Kidney (tissue), 22 donors: ENCODE measurements at places on chromosomes 13 and 19. TPM values are rescaled to one million over a fixed set of nuclear protein-coding genes. Genes with fewer than 3 reads are reported as not detected.

KIR2DL3 gene
- total RNA-seq, result 0.25 TPM

DNA sequence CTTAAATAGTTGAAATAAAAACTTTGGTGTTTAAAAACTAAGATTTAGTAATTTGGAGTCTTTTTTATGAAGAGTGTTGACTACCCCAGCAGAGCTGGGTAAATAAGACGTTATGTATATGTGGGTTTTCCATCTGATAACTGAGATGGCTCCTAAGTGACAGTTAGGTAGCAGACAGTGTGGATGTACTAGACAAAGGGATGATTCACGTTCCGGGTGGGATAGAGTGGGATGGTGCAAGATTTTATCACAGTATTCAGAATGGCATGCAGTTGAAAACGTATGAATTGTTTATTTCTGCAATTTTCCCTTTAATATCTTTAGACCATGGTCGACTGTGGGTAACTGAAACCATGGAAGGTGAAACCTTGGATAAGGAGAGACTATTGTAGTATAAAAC is 50.4 kb downstream of the NAA16 start:
- peaks cover 8% of the 10 kb centered on the region for H3K36me3 ChIP-seq
- H3K4me3 ChIP-seq, result no peak overlapping the region
- H3K27me3 ChIP-seq, result no peaks in the 10 kb centered on the region
- no peaks in the 10 kb centered on the region for H3K4me1 ChIP-seq
- no peak overlapping the region for H3K27ac ChIP-seq

DNA sequence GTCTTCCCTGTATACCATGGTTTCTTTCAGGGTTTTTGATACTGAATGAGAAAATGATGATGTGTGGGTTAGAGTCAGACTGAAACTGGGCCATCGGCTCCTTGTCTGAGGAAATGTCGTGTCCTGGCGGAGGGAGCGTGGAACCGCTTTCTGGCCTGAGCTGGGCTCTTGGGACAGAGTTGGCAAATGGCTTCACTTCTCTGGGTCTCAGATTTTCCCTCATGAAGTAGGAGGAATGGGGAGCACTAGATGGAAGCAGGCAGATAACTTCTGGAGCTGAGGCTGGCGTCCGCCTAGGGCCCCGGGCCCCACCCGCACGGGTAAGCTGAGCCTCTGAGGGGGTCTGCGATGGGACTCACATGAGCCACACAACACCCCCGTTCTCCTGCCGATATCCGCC is 133.3 kb upstream of the WASF3 start:
- no peak for DNase-seq
- H3K36me3 ChIP-seq, result no peaks in the 10 kb centered on the region
- no peaks in the 10 kb centered on the region for H3K27me3 ChIP-seq
- H3K4me3 ChIP-seq, result no peak overlapping the region
- H3K4me1 ChIP-seq, result no peaks in the 10 kb centered on the region

VSIG10L gene
- 1.8 TPM for total RNA-seq

GNG8 gene
- not detected for total RNA-seq

DNA sequence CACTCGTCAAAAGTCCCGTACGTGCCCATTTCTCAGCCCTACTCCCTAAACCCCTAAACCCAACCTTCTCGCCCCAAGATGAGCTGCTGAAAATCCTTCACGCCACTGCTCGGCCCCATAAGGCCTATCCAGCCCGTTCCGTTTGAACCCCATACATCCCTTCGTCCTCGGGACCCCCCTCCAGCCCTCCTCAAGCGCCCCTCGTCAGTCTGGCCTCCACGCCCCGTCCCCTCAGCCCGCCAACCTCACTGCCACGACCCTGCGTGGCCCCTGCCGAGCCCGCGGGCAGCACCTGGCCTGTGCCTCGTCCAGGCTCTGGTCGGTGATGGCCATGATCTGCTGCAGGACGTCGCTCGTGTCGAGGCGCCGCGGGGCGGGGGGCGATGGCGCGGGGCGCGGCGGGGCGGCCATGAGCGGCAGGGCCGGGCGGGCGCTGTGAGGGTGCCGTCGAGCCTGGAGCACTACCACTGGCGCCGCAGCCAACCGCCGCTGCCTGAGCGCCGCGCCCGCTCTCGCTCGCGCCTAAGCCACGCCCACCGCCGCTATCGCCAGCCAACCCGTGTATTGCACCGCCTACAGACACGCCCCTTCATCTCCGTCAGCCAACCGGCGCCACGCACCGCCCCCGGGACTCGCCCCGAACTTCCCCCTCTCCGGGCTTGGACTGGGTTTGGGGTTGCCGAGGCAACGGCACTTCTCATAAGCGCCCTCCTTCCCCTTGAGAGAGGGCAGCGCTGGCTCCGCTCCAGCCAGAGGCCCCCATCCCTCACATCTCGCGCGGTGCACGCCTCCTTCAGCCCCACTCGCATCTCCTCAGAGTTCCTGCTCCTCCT is at the start of gene PBX4:
Gene PBX4, minus strand, starts transcription at position 469 of the 833 bp plus-strand sequence. Its CDS starts 58 bp downstream, at position 411.
- no peak within 1 kb of the TSS for H3K27ac ChIP-seq
- DNase-seq, result peak; percentile 98
- H3K4me3 ChIP-seq, result peak within 1 kb of the TSS; percentile 53
- no peaks in the 10 kb centered on the region for H3K36me3 ChIP-seq

GRCh38 chr13:113047587-113047986 is 58.0 kb upstream of the F7 start:
- H3K4me3 ChIP-seq, result no peak overlapping the region
- H3K27me3 ChIP-seq, result no peaks in the 10 kb centered on the region
- no peaks in the 10 kb centered on the region for H3K4me1 ChIP-seq
- no peak for DNase-seq
- H3K27ac ChIP-seq, result no peak overlapping the region

DNA sequence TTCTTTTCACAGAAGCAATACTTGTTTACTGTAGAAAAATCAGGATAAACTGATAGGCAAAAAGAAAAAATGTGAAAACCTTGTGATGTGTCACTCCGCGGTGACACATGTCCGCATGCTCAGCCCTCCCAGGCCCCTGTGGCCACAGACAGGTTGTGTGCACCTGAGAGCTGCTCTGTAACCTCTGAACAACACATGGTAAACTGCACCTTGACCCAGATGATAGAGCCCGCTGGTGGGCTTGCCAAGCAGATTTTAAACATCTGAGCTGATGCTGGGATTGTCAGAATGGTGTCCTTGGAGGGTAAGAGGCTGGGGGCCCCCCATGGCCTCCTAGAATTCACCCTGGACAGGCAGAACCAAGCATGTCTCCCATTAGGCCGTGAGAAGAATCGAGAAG is 33.8 kb downstream of the DHRS12 start:
- no peak overlapping the region for H3K4me3 ChIP-seq
- peaks cover 6% of the 10 kb centered on the region for H3K36me3 ChIP-seq
- no peaks in the 10 kb centered on the region for H3K27me3 ChIP-seq
- no peak for DNase-seq

DNA sequence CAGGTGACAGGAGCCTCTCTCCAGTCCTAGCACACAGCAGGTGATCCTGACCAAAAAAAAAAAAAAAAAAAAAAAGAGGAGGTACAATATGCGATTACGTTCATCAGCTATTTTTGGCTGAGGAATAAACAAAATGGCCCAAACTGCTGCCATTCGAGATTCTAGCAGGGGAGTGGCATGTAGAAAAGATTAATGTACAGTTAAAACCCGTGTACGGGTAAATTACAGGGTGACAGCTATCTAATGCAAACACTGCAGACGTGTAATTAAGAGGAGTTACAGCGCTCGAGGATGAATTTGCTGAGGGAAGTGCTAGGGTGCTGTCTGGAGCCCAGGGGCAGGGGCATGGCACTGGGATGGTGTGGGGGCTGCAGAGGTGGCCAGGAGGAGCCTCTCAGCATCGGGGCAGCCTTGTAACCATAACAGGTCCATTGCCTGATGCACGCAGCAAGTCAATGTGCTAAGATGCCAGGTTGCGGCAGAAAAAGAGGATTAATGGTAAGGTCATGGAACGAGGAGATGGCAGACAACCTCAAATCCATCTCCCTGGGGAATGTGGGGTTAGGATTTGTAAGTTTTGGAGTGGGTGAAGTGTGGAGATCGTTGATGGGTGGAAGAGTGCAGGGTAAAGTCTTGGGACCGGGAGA is 17.4 kb downstream of the CHST8 start:
- no peak overlapping the region for H3K27ac ChIP-seq
- no peak for DNase-seq
- no peaks in the 10 kb centered on the region for H3K36me3 ChIP-seq
- H3K27me3 ChIP-seq, result no peaks in the 10 kb centered on the region
- no peak overlapping the region for H3K4me3 ChIP-seq

GIPR gene
- total RNA-seq, result 3.3 TPM

RFC3 gene
- 8.2 TPM for total RNA-seq

DNA sequence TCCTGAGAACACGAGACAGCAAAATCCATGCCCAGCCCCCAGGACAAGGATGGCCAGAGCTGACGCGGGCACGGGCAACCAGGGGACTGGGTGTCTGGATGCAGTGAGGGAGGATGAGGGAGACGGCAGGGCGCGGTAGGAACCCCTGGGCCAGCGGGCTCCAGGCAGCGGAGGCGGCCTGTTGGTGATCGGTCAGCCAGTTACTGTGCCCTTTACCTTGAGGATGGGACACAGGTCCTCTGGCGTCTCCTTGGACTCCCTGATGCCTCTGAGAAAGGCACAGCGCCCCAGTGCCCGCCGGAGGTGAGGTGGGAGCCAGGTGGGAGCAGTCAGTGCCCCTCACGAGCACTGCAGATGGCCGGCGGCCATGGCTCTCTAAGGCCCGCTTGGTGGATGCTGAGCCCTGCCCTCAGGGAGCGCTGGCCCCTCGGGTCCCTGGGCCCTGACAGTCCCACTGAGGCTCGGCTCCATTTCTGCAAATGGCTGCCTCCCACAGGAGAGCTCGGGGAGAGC is 31.2 kb downstream of the C13orf46 start:
- H3K4me3 ChIP-seq, result no peak overlapping the region
- H3K27me3 ChIP-seq, result no peaks in the 10 kb centered on the region
- no peaks in the 10 kb centered on the region for H3K36me3 ChIP-seq
- no peak overlapping the region for H3K27ac ChIP-seq
- H3K4me1 ChIP-seq, result no peaks in the 10 kb centered on the region
- no peak for DNase-seq

DNA sequence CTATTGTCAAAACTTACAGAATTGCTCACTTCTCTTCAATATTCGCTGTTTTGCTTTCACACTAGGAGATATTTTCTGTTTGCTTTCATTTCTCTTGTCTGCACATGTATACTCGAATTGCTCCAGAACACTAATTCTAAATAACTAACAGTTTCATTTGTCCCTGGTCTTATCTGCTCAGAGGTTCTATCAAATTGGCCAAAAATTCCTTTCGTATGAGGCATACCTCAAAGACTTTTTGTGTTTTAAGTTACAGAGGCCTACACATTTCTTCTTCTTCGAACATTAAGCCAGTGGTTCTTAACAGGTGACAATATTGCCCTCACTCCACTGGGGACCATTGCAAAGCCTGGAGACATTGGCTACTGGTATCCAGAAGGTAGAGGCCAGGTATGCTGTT is 1314.6 kb downstream of the EFNB2 start:
- H3K4me3 ChIP-seq, result no peak overlapping the region
- H3K27me3 ChIP-seq, result no peaks in the 10 kb centered on the region
- DNase-seq, result no peak
- H3K36me3 ChIP-seq, result no peaks in the 10 kb centered on the region

DNA sequence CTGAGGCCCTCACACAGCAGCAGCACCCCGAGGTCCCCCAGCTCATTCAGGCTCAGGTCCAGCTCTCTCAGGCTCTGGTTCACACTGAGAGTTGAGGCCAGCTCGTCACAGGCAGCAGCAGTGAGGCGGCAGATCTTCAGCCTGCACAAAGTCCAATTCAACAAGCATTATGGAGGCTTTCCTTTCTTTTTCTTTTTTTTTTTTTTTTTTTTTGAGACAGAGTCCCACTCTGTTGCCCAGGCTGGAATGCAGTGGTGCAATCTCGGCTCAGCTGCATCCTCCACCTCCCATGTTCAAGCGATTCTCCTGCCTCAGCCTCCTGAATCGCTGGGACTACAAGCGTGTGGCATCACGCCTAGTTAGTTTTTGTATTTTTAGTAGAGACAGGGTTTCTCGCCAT is 22.9 kb downstream of the NLRP12 start:
- DNase-seq, result no peak
- H3K27ac ChIP-seq, result no peak overlapping the region
- no peaks in the 10 kb centered on the region for H3K27me3 ChIP-seq
- no peak overlapping the region for H3K4me3 ChIP-seq

- no peaks in the 10 kb centered on the region for H3K36me3 ChIP-seq
- no peaks in the 10 kb centered on the region for H3K27me3 ChIP-seq
- no peaks in the 10 kb centered on the region for H3K4me1 ChIP-seq
Observed at GRCh38 chr13:50171590-50172282, 156.5 kb downstream of the KCNRG start.
